ENCODE measurements at places on chromosomes 2 and 18.

DNA sequence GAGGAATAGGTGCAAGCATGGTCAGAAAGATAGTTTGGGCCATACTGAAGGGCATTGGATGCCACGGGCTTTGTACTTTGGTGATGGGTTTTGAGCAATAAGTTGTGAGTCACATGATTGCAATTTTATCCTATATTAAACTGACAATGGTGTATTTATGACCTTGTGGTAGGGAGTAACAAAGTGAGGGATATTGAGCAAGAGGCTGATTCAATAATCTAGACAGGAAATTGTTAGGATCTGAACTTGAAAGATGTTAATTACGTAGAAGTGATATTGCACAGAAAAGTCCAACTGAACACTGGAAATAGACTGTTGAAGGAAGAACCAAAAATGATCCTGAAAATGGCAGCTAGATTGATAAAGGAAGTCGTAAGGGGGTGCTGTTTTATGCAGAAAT, 46.6 kb upstream of the TCF4 start:
- DNase-seq: no peak

- no peak for DNase-seq
These were observed 31.5 kb downstream of the MRO start for GRCh38 chr18:50788284-50788683.

DNA sequence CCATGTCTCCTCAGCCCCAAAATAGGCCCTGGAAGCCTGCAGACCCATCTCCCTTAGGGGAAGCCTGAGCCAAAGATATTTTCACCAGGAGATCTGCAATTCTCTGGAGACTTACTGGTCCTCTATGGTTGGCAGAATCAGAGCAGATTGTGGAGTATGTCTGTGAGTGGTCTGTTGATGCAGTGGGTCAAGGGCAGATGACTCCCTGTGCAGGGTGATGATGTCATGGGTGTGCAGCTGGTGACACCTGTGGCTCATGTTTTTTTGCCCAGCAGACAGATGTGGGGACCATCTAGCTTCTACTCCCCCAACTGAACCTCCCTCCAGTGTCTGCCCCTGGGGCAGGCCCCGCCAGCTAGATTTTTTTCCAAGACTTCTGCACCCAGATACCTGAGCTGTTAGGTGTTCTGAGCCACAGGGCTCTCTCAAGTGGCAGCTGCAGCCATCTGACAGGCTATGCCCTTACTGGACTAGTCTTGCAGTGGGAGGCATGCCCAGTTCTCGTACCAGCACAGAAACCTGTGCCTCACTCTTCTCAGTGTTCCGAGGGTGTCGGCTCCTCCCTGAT, 558.7 kb upstream of the LRRTM1 start:
- no peak for DNase-seq

GRCh38 chr2:135029481-135030134, 17.6 kb downstream of the MAP3K19 start:
- no peak for DNase-seq

- DNase-seq: no peak
These were observed 2.6 kb upstream of the IL36A start for GRCh38 chr2:113002677-113003076.

DNA sequence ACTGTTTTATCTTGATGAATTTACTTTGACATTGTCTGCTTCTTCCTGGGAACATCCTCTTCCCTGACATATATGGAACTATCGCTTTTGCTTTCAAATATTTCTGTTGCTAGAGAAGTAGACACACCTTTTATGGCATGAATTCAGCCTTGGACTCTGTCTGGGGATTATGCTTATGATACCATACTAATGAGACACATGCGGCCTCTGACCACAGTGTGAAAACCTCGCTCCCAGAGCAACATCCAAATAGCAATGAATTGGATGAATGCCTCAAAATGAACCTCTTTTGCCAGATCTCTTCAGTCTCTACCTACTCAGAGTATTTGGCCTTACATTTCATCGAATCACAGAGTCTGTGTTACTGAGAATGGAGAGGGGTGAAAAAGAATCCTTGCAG, 70.9 kb downstream of the PIEZO2 start:
- DNase-seq: no peak

- no peak for DNase-seq
These were observed 69.3 kb downstream of the MAPK4 start for GRCh38 chr18:50629148-50629631.

- DNase-seq: no peak
These were observed 74.6 kb downstream of the DHRS9 start for GRCh38 chr2:169143998-169144397.

- no peak for DNase-seq
These were observed 466.3 kb downstream of the THSD7B start for GRCh38 chr2:137231628-137232027.

DNA sequence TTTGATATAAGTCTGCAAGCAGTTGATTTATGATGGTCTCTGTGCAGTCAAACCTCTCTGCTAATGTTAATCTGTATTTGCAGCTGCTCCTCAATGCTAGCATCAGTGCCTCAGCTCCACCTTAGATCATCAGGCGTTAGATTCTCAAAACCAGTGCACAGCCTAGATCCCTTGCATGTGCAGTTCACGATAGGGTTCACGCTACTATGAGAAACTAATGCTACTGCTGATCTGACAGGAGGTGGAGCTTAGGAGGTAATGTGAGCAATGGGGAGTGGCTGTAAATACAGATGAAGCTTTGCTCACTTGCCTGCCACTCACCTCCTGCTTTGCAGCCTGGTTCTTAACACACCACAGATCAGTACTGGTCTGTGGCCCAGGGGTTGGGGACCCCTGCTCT, 18.4 kb downstream of the RBKS start:
- no peak for DNase-seq
